ENCODE measurements at places on chromosomes 6 and 20. TPM values are rescaled to one million over a fixed set of nuclear protein-coding genes. Genes with fewer than 3 reads are reported as not detected.

DNA sequence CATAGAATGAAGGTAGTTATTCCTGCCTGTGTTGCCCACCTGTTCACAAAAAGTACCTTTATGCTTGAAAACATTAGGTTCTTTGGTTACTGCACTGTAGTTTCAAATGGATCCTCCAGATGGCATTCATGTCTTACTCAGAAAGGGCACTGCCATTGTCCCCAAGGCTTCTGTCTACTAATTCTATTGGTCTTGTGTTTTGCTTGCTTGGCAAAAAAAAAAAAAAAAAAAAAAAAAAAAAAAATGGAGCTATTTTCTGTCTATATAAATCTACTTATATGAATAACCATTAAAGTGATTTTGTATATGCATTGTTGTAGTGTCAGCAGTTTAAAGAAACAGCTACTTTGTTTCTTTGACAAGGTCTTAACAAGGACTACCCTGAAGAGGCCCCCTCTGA, 12.7 kb upstream of the EFHC1 start:
- peak; percentile 47 for DNase-seq

DNA sequence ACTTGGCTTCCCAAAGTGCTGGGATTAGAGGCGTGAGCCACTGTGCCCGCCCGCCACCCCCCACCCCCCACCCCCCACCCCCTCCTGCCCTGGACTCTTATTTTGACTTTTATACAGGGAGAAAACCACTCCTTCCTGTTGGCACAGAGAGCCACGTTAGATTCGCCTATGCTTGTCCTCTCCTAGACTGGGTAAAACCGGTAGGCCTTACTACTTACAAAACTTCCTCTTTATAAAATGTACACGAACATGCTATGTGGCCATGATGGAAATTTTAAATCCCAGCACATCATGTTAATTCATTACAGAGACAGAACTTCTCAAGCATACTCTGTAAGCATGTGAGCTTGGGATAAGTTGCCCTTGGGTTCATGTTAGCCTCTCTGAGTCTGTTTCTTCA, 124.2 kb downstream of the SLC24A3 start:
- DNase-seq: no peak

DNA sequence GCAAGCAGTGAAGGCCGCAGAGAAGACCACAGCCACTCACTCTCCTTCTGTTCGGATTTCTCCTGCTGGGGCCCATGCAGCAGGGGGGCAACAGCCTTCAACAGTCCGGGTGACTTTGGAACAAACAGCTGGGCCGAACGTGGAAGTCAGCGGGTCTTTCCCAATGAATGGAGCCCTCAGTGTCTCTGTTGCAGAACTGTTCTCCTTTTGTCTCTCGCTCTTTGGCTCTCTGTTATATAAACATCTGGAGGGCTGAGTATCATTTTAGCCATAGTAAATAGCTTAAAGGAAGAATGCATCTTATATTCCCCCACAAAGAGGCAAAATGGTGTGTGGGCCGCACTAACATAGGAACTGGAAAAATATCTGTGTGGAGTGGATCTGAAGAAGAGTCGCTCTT, 136.7 kb upstream of the RALGAPA2 start:
- DNase-seq: no peak

DNA sequence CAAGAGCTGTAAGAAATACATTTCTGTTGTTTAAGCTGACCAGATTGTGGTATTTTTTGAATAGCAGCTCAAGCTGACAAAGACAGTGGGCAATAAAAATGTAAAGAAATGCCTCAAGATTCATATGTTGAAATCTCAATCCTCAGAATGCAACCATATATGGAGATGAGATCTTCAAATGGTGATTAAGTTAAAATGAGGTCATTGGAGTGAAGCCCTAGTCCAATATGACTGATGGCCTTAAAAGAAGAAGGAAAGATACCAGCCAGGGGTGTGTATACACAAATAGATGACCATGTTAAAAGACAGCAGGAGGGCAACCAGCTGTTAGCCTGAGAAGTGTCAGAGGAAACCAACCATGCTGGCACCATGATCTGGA, 7.1 kb upstream of the DDO start:
- no peak for DNase-seq

GRCh38 chr6:110990840-110991576, 9.2 kb downstream of the RPF2 start:
- DNase-seq: no peak

DNA sequence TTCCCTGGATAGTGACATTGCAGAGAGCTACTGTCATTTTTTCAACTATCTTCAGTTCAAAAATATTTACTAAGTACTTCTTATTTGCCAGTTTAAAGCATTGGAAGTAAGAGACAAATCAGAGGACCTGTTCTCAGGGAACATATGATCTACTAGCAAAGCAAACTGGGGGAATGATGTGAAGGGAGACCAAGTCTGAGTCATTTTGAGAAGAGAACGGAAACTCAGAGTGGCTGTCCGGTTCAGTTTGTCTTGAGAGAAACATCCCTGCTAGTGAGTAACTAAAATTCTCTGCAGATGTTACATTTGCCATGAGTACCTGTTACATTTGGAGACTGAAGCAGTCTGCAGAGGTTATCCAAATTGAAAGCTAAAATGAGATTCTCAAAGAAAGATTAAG, 118.3 kb downstream of the KCNQ5 start:
- DNase-seq: no peak

GRCh38 chr20:47704746-47705496, 80.4 kb downstream of the SULF2 start:
- DNase-seq: no peak

DNA sequence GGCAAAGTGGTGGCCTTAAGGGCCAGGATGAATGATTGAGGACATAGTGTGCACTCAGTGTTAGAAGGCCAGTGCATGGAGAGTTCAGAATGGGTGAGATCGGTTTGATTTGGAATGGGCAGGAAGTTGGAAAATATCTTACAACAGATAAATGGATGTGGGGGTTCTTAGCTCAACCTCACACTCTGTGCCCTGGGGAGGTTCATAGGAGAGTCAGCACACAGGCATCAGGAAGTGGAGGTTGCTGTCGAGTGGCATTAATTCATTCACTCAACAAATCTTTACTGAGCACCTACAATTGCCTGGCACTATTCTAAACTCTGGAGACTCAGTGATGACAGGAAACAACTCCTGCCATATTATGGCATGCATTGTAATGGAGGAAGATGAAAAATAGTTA, 313.7 kb upstream of the SUPT3H start:
- no peak for DNase-seq

DNA sequence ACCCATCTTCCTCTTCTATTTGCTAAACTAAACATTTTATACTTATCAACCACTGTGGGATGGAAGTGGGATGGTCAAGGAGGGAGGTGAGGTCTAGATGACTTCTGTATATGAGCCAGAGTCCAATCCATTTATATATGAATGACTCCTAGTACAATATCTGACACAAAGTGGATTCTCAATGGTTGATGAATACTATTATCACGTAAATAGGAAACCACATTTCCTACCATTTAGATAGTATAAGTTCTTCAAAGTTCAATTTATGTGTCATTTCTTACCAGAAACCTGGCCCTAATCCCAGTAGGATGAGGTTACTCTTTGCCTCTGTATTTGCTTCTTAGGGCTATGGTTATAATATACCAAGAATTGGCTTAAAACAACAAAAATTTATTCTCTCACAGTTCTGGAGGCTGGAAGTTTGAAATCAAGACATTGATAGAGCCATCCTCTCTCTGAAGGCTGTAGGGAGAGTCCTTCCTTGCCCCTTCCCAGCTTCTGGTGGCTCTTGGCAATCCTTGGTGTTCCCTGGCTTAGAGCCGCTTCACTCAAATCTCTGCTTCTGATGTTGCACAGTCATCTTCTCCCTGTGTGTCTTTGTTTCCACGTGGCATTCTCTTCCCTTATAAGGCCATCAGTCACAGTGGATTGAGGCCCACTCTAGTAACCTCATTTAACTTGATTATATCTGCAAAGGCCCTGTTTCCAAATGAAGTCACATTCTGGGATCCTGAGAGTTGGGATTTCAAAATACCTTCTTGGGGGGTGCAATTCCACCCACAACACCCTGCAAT, 41.0 kb upstream of the RAB23 start:
- no peak for DNase-seq

GRCh38 chr6:154410619-154411072, 54.0 kb upstream of the IPCEF1 start:
- peak; percentile 50 for DNase-seq

DNA sequence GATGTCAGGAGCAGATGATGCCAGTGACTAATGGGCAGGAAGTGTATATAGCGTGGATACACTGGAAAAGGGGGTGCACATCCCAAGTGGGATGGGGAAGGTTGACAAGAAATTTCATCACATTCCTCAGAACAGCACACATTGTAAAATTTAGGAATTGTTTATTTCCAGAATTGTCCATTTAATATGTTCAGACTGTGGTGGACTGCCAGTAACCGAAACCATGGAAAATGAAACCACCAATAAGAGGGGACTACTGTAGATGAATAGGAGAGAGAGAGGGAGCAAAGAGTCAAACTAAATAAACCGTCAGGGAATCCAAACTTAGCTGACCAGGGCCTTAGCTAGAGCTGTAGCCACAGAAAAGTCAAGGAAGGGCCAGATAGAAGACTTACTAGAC, 164.4 kb upstream of the PRDM1 start:
- no peak for DNase-seq

DNA sequence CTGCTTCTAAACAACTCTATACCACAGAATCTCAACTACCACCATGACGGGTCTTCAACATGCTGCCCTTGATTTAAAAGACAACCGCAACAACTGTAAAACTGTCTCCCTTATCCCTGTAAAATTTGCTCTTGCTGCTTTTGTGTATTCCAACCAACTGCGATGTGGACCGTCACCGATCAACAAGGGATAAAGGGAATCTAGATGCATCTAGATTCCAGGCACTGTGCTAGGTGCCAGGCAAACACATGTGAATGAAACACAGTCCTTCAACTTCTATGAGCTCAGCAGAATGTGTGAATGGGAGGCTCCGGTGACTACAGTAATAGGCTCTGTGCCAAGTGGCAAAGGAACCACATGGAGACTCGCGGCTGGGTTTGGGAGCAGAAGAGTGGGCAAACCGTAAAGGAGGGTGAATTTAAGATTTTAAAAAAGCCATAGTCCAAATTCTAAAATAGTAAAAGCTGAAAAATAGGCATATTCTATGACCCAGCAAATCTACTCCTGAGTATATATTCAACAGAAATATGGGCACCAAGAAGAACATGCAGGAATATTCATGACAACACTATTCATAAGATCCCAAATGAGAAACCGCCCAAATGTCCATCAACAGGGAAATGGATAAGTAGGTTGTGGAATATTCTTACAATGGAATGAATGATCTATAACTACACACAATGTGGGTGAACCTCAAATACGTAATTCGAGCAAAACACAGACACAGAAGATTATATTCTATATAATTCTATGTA, 3.7 kb upstream of the PRND start:
- no peak for DNase-seq

DNA sequence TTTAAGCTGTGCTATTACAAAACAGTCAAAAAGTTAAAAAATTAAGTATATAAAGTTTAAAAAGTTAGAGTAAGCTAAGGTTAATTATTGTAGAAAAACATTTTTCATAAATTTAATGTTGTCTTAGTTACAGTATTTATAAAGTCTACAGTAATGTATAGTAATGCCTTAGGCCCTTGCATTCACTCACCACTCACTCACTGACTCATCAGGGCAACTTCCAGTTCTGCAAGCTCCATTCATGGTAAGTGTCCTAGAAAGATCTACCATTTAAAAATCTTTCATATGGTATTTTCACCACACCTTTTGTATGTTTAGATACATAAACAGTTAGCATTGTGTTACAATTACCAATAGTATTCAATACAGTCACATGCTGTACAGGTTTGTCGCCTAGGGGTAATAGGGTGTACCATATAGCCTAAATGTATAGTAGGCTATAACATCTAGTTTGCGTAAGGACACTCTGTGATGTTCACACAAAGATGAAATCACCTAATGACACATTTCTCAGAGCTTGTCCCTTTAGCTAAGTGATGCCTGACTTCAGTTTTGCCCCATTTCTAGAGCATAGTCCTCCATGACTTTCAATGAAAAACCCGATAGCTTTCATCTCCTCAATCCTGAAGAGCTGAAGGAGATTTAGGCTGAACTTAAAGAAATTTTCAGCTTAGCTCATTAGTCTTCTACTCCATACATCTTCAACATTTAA, 14.9 kb upstream of the HLA-DRA start:
- DNase-seq: no peak

- DNase-seq: no peak
These were observed 6.0 kb downstream of the LHFPL5 start for GRCh38 chr6:35810971-35811698.

- no peak for DNase-seq
These were observed 123.2 kb upstream of the BMP5 start for GRCh38 chr6:55998576-55998975.

DNA sequence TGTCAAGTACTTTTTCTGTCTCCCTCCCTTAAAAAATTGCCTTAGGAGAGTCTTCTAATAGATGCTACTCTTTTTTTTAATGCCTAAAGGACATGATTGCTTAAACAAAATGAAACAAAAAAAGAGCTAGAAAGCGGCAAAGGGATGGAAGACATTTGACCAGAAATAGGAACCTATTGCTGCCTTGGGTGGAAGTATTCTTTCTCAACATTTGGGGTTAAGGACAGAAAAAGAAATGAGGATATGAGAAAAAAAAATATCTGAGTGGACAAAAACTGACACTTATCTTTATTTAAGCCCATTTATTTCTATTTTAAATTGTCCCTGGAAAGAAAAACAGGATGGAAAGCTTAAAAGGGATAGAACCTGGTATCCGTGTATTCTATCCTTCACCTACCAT, 664.9 kb upstream of the CITED2 start:
- DNase-seq: no peak

Gene PHACTR1
- 0.28 TPM for polyA plus RNA-seq

Gene ZBTB46
- polyA plus RNA-seq: not detected

Gene ZNF391
- polyA plus RNA-seq: 1.5 TPM

Gene NR2E1
- not detected for polyA plus RNA-seq

Gene PNPLA1
- not detected for polyA plus RNA-seq

Gene RNGTT
- polyA plus RNA-seq: 21.8 TPM

Gene PCNA
- 71.2 TPM for polyA plus RNA-seq

Gene CDKAL1
- 26.1 TPM for polyA plus RNA-seq

Gene SIRPB1
- 12.8 TPM for polyA plus RNA-seq

Gene GSTA2
- polyA plus RNA-seq: not detected

Gene FAM184A
- 1.0 TPM for polyA plus RNA-seq

Gene BTNL2
- not detected for polyA plus RNA-seq

Gene C2
- polyA plus RNA-seq: not detected

Gene STMND1
- not detected for polyA plus RNA-seq
